ENCODE measurements at places on chromosomes 11 and 22.

GRCh38 chr22:48881326-48881980 is 946.2 kb downstream of the BRD1 start:
- DNase-seq, result no peak

DNA sequence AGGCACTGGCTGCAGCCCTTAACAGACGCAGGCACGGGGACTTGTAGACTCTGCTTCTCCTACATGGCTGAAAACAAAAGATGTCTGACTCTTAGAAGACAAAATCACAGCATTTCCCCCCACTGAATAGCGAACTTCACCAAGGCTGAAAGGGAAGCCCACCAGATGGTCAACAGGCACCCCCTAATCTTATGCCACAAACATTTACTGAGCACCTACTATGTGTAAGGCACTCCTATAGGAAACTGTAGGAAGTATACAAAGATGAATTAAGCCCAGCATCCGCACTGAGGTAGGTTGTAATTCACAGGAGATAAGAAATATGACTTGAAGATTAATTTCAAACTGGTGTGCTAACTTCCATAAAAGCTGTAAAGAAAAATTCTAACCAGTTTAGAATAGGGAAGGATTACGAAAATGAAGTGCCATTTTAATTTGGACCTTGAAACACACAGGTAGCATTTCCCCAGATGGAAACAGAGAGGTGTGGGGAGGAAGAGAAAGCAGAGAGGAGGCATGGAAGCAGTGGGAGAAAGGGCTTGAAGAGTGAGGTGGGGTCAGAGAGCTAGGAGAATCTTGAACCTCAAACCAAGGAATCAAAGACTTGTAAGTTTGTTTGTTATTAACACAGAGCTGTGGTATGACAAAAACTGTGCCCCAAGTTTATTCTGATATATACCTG is 38.1 kb downstream of the NUMA1 start:
- DNase-seq, result no peak

DNA sequence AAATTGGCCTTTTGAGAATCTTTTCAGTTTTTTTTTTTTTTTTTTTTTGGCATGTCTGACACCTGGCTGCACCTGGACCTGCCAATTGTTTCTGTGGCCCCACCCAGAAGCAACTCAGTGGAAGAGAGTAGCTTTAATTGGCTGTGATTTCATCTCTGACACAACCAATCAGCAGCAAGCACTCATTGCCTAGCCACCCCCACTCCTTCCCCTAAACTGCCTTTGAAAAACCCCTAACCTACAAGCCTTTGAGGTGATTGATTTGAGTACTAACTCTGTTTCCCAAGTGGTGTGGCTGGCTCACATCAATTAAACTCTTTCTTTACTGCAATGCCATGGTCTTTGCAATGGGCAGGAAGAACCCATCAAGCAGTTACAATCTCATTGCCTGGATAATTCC is 98.2 kb upstream of the CHORDC1 start:
- no peak for DNase-seq

DNA sequence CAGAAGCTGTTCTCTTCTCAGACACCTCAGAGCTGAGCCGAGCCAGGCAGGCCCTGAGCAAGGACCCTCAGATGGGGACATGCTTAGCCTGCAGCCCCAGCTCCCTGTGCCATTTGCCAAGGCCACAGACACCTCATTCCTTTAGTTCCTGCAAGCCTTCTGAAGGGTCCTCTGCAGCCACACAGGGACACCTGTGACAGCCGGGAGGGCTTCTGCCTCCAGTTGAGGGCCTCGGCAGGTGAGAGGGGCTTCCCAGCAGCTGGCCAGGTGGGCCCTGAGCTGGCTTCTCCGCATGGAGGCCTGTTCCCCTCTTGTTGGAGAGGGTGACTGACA is 18.2 kb downstream of the INCENP start:
- no peak for DNase-seq

DNA sequence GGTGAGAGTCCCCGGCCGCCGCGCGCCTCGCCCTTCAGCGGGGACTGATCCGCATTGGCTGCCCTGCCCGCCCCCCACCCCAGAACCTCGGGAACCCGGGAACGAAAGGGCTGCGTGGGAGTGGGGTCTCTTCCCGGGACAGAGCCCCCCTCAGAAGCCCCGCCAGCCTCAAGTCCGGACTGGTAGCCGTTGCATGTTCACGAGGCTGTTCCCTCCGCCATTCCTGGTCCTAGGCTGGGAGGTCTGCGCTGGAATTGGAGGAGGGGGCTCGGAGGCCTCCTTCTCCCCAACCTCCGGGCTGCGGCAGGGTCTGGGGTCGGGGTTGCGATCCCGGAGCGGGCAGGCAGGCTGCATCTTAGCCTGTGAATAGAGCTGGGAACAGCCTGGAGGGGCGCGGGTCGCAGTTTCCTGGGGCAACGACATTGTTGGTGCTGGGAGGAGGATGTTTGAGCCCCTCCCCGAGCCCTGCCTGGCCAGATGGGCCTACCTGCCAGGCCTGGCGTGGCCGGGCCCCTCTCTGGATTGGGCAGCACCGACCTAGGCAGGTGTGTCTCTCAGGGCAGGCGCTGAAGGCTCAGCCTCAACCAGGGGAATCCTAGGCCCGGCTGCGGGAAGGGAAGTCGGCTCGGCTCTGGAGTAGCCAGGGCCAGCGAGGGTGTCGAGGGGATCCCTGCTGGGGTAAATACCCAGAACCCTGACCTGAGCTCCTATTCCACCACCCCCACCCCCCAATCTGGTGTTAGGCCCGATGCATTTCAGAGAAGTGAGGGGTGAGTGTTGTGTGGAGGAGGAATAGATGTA is 670 bp downstream of the MAPK8IP1 start:
- DNase-seq, result no peak

- peak; percentile 70 for DNase-seq
Observed at GRCh38 chr11:46237248-46238077, 40.0 kb upstream of the CREB3L1 start.

GRCh38 chr22:49370627-49371301 is 456.9 kb downstream of the BRD1 start:
- DNase-seq, result no peak

- DNase-seq, result no peak
Observed at GRCh38 chr22:17471886-17472535, 91.3 kb upstream of the SLC25A18 start.

- DNase-seq, result no peak
Observed at GRCh38 chr11:117623831-117624271, 173.2 kb downstream of the DSCAML1 start.

DNA sequence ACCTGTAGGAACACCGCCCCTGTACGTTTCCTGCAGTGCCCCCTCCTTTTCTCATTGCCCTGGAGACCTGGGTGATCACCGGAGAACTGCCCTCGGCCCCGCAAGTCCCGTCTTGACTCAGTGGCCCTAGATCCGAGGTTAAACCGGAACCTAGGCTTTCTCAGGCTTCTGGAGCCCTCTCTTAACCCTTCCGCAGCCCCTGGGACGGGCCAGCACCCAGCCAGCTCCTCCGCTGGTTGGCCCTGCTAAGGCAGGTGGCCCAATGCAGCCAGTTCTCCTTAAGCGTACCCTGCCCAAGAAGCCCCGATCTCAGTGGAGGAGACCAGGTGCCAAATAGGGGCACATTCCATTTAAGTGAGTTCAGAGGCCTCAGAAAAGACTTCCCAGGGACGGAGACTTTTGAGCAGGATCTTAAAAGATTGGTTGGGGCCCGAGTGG is 776 bp downstream of the NLRX1 start:
- no peak for DNase-seq

DNA sequence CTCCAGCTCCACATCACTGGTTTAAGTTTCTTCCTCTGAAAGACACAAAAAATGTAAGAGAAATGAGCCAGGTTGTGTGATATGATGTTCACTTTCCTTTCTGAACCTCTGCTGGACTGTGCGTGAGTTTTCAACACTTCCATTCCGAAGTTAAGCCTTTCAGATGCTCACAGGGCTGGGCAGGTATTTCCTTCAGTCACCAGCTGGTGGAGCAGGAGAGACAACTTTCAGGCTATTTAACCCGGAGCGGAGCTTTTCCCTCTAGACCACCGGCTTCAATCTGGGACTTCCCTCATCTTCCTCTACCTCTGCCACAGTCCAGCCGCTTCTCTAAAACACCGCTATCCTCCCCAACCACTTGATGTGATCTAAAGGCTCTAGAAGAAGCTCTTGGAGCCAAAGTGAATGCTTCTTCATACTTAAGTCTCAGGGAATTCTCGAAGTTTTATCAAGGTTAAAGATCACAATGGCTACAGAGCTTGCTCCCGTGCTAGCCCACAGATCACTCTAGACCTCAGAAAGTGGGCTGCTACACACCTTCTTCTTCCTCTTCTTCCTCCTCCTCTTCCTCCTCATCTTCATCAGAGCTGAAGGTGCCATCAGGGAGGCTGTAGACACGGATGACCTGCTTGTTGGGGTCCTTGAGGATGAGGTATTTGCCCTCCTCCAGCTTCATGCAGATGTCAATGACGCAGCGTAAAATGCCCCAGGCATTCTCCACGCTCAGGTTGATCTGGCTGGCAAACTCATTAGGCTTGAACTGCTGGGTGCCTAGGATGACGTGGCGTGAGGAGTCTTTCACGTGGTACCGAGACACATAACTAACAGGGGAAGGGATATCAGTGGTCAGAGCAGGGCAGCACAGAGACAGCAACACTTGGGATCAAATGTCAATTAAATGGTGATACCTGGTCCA is 4.4 kb upstream of the FOXRED2 start:
- no peak for DNase-seq

DNA sequence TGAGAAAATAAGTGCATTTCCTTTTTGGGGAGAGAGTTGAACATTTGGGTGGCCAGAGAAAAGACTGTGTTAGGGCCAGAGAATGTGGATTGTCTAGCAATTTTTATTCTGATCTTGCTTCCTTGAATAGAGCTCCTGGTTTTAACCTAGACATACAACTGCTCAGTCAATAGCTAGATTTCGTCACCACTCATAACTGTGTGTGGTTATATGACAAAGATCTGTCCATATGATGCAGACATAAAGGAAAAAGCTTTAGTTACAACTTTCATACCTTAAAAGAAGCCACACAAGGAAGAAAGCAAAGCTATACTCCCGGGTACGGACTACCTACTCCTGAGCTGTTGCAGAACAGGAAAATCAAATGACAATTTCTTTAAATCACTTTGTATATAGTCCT is 37.2 kb downstream of the MS4A6A start:
- DNase-seq, result no peak

DNA sequence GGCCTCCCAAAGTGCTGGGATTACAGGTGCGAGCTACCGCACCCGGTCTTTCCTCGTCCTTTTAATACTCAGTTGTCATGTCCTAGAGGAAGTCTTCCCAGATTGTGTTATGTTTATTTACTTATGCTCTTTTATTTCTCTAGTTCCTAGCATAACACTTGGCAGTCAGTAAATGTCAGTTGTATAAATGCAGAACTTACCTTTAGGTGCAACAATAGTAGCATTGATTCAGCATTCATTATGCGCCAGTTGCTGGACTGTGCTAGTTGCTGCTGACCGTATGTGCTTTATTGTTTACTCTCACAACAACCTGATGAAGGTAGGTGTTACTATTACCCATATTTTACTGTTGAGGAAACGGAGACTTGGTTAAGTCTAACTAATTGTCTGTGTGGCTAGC is 20.8 kb downstream of the QSER1 start:
- DNase-seq, result no peak

DNA sequence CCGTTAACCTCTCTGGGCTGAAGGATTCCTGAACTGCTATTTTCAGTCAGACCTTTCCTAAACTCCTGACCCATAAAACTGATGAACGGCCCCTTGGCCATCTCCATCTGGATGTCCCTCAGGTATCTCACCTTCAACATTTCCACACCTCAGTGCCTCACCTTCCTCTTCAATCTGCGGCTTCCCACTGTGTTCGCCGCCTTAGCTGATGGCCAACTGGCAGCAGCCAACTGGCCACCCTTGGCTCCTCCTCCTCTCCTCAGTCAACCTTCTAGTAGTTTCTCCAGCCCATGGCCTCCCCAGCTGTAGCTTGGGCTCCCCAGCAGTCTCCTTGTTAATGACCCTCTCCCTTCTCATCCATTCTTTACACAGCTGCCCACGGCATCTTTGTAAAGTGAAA is 55.0 kb upstream of the PHOX2A start:
- DNase-seq, result no peak

DNA sequence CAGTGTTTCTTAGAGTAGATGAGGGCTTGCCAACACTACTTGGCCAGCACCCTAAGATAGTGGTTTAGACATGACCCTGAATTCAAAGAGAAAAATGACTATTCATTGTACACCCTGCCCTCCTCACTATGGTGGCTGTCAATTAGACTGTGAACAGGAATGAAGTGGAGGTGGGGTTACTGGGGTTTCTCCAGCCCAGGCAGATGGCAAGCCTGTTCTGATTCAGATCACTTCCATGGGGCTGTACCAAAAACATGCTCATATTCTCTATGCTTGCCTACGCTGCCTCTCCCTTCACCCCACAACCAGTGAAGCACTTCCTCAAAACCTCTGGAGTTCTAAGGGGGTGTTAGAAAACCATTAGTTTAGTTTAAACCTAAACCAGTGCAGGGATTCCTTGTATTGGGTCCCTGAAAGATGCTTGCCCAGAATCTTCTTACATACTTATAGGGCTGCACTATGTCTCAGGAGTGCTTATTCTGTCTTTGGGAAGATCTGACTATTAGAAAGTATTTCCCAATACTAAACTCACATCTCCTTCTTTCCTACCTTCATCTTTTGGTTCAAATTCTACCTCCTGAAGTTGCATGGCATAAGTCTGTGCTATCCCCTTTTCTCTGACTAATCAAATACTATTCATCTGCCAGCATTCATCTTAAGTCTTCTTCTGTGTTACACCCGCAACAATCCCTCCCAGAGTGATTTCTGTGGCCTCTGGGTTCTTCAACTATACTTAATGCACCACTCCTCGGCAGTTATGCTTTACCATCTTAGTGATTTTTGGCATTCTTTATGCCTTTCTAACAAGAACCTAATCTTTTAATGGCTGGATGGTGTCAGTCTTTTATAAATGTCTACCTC is 71.8 kb downstream of the ATG16L2 start:
- DNase-seq, result no peak

DNA sequence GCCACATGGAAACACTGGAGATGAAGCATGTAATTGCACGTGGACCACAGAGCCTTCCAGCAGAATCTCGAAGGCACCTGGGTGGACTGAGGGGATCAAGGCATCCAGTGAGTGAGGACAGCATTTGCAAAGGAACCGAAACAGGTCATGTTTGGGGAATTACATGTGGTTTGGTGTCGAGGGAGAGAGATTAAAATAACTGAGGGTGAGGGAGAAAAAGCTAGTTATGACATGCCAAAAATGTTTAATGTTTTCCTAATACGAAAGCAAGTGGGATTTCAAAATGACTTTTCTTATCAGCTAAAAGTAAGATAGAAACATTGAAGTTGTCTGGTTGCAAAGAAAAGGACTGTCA is 157.1 kb downstream of the BLID start:
- DNase-seq, result no peak

DNA sequence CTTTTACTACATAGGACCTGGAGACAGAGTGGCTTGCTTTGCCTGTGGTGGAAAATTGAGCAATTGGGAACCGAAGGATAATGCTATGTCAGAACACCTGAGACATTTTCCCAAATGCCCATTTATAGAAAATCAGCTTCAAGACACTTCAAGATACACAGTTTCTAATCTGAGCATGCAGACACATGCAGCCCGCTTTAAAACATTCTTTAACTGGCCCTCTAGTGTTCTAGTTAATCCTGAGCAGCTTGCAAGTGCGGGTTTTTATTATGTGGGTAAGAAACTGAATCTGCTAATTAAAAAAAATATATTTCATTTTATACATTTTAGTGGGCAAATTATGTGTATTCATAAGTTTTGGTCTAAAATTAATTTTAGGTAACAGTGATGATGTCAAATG is 7.8 kb downstream of the BIRC3 start:
- no peak for DNase-seq
